HCEC 1CT (cell line): ENCODE measurements at places on chromosomes 7 and 10.
A peak's percentile ranks its signal among the peaks of the same experiment; 100 is the strongest.

GRCh38 chr7:105021967-105022366, 8.0 kb downstream of the KMT2E start:
- no peak for DNase-seq

GRCh38 chr10:29243750-29244149, 45.1 kb upstream of the LYZL1 start:
- DNase-seq: no peak

GRCh38 chr10:61993711-61994401, 92.4 kb downstream of the ARID5B start:
- DNase-seq: peak; percentile 34

GRCh38 chr10:76624470-76624869, 1013.1 kb downstream of the KCNMA1 start:
- no peak for DNase-seq

GRCh38 chr7:150481186-150481920, 30.9 kb downstream of the GIMAP8 start:
- no peak for DNase-seq

- no peak for DNase-seq
These were observed 531 bp downstream of the IKZF1 start for GRCh38 chr7:50304911-50305582.

DNA sequence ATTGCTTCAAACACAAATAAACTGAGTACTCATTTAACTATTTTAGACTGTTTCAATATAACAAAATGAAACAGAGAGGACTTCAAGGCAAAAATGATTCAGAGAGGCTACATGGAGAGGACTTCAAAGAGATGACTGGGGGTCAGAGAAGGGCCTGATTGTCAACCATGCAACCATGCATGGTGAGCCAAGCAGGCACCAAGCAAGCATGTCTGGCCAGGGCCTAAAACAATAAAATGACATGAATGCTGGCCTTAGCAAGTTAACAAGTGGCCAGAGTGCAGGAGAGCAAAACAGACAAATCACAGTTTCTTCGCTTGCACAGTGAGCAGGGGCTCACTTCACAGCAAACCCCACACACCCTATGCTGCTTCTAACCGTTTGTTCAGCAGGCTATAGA, 356.5 kb upstream of the MTPN start:
- DNase-seq: no peak

GRCh38 chr10:36675458-36675880, 449.9 kb upstream of the ANKRD30A start:
- peak; percentile 89 for DNase-seq

DNA sequence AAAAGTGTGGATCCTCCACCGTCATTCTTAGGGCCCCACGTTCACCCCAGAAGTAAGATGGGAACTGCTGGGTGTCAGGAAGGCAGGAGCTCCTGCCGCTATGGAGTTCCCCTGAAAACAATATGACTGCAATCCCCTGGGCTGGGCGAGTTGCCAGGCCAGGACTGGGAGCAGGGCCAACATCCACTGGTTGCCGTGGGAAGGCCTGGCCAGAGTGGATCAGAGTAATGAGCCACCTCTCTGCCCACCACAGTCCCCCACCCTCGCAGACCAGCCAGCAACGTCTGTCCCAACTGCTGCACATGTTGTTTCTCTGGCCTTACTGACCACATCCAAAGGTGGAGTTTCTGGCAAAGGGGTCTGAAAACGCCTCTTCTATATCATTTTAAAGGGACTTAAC, 86.6 kb downstream of the STRA8 start:
- peak; percentile 45 for DNase-seq

DNA sequence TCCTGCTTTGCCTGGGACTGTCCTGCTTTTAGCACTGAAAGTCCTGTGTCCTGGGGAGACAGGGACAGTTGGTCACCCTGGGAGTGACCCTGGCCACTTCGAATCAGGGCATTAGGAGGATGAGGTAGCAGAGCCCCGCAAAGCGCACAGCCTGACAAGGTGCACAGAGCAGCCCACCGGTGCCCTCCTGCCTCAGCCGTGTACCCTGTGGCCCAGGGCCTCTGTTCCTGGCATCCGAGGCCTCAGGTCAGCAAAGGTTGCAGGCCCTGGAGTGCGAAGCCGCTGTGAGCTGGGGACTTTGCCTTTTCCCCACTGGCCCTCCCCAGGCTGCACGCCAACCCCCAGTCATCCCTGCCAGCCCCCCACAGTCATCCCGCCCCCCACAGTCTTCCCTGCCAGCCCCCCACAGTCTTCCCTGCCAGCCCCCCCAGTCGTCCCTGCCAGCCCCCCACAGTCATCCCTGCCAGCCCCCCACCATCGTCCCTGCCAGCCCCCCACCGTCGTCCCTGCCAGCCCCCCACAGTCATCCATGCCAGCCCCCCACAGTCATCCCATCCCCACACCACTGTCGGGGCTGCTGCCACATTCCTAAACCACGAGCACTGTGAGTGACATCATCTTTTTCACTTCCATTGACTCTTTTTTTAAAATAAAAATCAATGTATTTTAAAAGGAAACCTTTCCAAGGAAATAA, 91.8 kb downstream of the RGS10 start:
- DNase-seq: no peak

DNA sequence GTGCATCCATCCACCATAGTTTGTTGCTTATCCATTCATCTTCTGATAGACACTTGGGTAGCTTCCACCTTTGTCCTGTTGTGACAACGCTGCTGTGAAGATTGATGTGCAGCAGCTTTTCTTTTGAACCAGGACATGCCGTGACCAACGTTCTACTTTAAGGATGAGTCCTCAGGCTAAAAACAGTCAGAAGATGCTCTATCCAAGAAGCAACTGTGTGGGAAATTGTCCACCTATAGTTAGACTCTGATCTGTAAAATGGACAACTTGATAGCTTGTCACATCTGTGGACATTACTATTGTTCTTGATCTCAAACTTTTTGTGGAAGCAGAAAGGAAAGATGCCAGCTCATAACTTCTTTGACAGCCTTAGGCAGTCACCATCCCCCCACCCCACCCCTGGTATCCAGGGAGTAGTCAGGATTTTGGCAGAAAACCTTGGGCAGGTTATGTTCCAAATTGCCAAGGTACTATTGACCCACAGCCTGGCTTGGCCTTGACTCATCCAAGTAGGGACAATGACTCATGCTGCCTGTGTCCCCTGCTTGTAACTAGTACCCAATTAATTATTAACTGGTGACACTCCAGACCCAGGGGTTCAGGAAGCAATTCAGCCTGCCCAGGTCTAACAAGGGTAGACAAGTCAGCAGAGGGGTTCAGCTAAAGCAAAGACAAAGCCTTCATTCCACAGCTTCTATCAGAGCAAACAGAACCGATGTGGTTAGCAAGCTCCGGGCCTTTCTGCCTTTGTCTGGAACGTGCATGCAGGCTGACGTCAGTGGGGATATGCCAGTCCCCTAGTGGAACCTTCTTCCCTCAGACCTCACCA, 99.6 kb upstream of the ANLN start:
- no peak for DNase-seq

- DNase-seq: no peak
These were observed 98.1 kb downstream of the CCDC71L start for GRCh38 chr7:106562711-106563366.

DNA sequence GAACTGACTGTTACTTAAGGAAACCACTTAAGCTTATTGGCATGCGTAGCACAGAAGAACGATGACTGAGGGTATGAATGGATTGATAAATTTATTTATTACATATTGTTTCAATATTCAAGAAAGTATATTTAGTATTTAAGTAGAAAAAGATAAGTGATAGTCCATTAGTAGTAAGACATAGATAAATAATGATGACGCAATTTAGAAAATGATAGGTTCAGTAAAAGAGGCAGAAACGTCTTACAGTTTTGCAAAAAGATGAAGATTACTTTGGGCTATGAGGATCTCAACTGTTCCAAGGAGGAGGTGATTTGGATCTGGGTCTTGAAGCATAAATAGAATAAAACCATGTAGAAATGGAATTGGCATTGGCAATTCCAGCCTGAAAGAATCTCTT, 36.6 kb upstream of the RSU1 start:
- no peak for DNase-seq

DNA sequence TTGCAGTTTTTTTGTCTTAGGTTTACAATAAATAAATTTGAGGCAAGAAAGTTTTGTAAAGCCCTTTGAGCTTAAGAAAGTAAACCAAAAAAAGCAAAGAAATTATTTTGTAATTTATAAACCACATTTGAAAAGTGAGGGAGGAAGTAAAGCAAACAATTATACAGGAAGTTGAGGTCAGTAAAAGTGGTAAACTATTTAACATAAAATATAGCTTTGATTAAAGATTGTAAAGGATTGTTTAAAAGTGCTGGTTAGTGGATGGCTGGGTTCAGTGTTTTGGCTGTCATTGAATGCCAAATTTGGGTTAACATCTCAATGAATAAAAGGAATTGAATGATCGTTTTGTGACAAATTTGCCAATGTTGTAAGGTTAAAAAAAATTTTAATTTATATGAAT, 9.9 kb downstream of the SOSTDC1 start:
- DNase-seq: no peak
